ENCODE measurements at places on chromosomes 4 and X.

DNA sequence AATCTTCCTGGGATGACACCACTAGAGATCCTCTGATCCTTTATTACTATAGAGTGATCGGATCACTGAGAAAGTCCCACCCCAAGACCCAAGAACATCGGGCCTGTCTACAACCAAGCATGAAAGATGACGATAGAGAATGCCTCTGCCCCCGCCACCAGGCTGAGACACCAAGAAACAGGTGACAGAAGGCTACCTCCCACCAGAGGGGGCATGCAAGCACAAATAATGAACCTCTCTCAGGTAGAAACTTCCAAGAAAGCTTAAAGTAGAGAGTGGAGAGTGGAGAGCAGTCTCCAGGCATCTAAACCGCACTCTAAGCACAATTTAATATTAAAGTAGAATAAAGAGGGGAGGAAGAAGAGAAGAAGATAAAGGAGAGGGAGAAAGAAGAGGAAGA is 402.6 kb downstream of the INPP4B start:
- DNase-seq = no peak

DNA sequence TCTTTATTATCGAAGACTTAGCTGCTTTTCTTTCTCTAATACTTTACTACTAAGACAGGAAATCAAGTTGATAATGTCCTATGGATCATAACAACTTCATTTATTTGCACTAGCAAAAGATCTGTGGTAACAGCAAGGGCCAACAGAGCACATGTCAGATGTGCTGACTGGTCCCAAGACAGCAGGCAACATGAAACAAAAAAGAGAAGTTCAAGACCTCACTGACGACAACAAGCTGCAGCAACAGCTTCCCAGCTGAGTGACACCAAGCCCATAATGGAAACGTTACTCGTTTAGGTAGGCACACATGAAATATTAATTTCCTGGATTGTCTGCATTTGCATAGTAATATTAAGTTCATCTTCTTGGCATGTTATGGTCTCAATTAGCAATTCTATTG is 126.9 kb downstream of the UNC5C start:
- no peak for DNase-seq

DNA sequence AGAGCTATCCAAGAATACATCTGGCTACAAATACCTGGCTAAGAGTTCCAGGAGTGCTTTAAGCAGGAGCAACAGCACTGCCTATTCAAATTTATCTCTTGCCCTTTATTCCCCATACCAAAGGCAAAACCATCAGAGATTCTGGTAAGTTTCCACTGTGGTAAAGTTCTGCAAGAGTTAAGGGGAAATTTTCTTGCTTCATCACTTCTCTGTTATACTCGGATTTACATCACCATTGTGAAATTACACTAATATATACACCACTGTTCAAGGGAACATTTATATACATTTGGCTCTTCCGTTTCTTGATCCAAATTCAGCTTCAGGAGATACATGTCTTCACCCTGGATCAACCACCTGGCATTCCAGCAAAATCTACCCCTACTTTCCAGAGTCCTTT is 70.8 kb upstream of the PTPN13 start:
- no peak for DNase-seq

- peak; percentile 22 for DNase-seq
Observed at GRCh38 chr4:80462621-80463091, 127.1 kb downstream of the CFAP299 start.

DNA sequence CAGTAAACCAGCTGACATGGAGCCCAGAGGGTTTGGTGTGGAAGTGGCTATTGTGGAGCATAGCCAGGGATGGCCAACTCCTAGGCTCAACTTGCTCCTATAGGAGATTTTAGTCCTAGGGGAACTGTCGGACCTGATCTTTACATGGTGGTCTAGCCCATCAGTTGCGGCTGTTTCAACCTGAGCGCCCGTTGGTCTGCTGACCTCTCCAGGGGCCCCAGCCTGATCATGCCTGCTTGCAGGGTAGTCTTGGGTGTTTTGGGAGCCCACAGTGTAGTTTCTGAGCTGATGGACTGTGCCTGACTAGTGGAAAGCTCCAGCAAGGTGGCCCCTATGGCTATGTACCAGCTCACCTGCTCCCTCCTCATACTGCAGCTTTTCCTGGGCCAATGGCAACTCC is 597.0 kb downstream of the IQCM start:
- DNase-seq = no peak

DNA sequence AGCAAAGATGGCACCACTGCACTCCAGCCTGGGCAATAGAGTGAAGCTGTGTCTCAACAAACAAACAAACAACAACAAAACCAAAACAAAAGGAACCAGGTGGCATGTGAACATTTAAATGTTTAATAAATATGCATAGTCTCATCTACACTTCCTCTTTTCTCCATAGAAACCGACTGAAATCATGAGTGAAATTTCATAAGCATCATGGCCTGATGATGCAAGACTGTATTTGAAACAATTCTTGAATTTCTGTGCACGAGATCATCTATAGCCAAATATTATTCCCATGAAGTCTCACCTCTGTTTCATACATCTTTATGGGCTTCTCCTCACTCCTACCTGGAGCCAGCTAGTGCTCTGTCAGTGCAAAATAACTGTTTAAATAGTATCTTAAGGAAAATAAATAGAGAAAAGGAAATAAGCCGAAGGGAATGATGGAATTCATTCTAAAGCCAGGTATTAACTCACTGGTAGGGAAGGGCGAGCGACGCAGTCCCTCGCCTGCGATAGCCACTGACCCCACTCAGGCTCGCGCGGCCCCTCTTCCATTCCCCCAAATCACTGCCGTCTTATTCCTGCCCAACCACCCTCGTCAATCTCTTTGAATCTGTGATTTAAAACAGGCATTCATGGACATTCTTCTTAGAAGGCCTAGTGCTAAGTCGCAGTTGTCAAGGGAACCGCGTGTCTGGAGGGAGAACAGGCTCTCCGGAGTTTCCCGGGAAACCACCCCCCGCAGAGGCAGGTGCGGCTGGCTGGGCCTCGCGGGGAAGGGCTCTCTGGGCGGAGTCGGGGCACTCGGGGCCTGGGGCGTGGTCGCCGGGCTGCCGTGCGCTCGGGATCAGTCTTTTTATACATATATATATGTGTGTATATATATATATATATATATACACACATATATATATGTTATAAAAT is 52.4 kb upstream of the TRIM2 start:
- peak; percentile 59 for DNase-seq

DNA sequence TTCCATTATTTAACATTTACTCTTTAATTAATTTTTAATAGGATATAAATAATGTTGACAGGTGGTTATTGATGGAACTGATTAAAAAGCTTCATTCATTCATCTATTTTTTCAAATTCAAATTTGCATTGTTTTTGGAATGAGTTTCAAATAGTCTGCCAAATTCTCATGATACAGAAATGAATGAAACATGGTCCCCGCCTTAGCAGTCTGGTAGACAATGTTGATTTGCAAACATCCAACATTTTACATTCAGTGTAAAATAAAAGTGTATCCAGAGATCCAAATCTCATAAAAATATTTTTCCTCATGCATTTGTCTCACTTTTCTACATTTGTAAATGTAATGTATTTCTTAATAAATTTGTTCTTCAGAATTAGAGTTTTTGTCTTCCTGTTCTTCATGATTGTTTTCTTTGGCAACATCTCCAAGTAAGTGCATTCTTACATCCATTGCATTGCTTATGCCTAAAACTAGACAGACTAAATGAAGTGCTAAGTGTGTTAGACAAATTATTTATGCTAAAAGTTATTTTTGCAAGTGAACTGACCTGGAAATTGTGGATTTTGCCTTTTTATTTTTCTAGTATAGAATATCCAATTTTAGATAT is 142.3 kb downstream of the PCDH18 start:
- DNase-seq = peak; percentile 58

DNA sequence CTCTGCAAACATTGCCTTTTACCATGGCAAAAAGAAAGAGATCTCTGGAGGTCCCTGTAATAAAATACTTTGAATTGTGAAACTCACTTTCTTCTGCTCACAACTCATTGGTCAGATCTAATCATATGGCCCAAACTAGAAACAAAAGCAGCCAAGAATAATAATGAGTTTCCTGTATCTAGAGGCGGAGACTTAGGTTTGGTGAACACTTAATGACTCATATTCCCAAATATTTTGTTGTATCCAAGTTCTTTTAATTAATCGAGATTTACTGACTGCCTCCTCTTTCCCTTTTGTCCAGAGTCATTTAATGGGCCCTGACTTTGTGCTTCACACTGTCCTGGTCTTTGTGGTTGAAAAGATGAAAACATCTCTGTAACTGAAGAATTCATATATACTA is 190.6 kb downstream of the CCSER1 start:
- peak; percentile 89 for DNase-seq

DNA sequence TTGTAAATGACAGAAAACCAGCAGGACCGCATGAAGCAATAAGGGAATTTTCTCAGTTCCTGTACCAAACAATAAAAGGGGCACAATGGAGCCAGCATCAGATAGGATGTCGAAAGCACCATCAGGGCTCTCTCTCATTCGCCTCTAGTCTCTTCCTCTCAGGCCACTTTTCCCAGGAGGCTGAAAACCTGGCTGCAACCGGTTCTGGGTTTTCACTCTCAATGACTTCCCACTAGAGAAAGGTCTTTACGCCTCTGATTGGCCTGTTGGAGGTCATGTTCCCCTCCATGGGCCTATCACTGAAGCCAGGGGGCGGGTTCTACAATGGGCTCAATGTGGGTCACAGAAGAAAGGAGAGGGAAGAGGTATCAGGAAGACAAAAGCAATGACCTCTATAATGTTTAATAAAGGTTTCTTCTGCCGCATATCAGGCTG is 29.3 kb downstream of the ZNF827 start:
- DNase-seq = no peak

- peak; percentile 76 for DNase-seq
Observed at GRCh38 chr4:86497980-86498862, 95.9 kb upstream of the PTPN13 start.

DNA sequence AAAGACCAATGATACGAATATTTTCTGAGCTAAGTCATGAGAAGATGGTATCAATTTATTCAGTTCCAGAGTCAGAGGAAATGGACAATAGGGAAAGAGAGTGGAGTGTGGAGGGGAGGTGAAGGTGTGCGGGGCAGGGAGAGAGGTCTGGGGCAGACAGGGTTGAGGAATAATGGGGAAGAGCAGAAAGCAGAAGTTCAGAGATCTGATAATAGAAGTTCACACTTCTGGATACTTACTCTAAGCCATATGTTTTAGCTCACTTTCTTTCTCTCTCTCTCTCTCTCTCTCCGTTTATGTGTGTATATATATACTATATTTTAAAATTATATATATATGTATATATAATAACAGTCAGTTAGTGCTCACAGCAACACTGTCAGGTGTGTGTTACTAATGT is 40.4 kb downstream of the FOXR2 start:
- DNase-seq = no peak

DNA sequence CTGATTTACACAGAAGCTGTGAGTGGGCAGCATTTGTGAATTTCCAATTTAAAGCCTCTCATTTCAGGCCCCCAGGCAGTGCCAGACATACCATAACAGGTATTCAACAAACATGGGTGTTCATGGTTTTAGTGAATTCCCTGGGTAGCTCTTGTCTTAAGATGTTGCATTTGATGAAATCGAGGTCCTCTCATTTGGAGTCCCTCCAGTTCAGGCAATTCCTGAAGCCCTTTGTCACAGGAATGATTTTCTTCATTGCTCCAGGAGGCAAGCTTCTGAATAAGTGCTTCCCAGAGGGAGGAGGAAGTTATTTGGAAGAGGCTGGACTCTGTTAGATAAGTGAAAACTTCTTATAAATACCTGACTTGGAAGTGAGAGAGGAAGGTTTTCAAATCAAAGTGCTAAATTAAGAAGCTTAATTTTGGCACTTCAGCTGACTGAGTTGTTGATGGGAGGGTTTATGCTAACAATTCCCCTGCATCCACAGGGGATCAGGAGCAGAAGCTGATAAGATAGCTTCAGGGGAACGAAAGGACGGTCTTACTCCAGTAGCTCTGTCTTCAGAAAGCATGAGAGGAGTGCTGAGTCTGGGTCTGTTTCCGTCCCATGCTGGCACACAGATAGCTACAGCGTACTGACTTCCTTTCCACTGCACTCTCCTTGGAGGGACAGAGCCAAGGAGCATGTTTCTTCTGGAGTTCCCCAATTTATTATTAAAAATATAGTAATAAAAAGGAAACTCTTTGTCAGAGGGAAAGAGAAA is 543.1 kb downstream of the GBA3 start:
- peak; percentile 6 for DNase-seq

DNA sequence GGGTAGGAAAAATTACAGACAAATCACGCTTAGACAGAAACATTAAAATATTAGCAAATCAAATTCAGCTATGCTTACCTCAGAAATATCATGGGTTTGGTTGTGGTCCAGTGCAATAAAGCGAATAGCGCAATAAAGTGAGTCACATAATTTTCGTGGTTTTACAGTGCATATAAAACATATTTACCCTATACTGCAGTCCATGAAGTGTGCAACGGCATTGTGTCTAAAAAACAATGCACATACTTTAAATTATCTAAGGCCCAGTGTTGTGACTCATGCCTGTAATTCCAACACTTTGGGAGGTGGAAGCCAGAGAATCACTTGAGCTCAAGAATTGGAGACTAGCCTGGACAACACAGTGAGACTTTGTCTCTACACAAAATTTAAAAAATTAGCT is 195.7 kb upstream of the IL1RAPL1 start:
- peak; percentile 0 for DNase-seq

GRCh38 chrX:85808217-85808616 is 239.1 kb downstream of the CHM start:
- DNase-seq = no peak

GRCh38 chr4:10951306-10951705 is 266.7 kb upstream of the CLNK start:
- peak; percentile 14 for DNase-seq

DNA sequence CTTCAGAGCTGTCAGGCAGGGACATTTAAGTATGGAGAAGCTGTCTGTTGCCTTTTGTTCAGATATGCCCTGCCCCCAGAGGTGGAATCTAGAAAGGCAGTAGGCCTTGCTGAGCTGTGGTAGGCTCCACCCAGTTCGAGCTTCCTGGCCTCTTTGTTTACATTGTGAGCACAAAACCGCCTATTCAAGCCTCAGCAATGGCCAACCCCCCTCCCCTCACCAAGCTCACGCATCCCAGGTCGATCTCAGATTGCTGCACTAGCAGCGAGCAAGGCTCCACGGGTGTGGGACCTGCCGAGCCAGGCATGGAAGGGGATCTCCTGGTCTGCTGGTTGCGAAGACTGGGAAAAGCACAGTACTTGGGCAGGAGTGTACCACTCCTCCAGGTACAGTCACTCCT is 59.3 kb downstream of the ZNF674 start:
- DNase-seq = no peak

DNA sequence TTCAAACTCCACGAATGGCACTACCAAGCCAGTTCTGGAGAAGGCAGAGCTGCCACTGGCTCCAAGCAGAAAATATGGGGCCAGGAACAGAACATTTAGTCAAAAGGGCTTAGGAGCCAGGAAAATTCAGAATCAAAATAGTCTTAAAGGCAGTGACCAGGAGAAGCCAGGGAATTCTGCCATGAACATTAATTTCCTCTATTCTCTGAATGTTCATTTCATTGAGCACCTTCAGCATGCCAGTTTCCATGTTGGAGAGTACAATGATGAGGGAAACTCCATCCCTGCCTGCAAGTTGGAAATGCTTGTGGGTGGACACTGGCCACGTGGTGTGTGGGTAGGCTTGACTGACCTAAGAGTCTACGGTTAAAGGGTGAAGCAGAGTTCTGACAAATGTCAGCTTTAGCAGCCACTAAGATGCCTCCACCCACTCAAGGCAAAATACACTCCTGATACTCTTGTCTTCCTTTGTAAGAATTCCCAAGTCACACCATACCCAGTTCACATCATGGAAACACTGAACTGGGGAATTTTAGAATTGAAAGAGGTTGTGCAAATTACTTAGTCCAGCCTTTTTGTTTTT is 190.1 kb upstream of the C1QTNF7 start:
- DNase-seq = no peak
